ENCODE measurements at places on chromosomes 11 and 22.
A peak's percentile ranks its signal among the peaks of the same experiment; 100 is the strongest.

DNA sequence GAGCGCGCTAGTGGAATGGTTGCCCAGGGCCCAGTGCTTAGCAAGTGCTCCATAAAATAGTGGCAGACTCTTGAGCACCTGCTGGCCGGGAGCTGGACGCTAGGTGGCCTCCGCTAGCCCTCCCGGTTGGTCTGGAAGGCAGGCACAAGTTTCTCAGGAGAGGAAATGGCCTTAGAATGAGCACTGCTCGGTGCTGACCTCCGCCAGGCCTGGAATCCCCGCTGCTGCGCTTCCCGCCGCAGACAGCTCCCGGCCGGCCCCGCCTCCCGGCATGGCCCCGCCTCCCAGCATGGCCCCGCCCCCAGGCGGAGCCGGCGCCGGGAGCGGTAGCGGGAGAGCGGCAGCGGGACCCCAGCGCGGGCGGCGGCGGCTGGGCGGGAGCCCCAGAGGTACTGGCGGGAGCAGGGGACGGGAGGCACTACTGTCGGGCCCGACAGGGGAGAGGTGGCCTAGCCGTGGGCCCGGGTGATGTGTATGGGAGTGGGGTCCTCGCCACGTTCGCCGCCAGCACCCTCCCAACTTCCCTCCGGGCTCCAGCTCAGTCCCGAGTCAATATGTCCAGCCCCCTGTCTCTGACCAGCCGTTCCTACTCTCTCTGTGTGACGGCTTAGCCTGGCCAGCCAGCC is at the start of gene SIPA1:
TSS of gene SIPA1 (plus strand) at position 308 of the 626 bp plus-strand sequence. CDS start 2,821 bp downstream, outside the sequence.
- peak; percentile 59 for DNase-seq

DNA sequence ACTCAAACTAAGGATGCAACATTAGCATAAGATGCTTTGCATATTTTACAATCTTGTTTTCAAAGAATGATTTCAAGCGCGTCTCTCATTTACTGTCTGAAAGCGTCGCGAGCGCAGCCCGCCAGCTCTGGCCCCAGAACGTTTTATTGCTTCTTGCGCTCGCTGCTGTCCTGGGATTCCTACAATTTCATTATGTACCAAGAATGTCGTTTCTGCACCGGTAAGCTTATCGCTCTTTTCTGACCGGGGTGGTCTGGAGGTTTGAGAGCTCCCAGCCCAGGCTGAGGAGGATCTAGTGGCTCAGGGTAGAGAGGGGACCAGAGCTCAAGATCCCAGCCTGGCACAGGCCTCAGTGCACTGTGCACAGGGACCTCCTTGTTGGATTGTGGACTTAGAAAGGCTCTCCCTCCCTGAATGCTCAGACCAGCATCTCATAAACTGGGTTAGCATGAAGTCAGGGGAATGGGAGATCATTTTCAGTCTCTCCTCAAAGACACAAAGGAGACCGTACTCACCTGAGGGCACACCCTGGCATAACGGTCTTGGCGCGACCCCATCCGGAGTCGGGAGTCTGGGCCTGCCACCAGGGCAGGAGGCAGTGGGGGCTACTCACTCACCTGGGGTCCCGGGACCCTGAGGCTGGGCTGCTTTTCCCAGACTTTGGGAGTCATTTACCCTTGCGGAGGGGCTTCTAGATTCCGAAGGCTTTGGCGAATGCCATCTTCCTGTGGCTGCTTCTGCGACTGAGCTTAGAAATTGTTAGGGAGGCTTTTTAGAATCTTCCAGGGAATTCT is 817.4 kb downstream of the BRD1 start:
- DNase-seq = no peak

DNA sequence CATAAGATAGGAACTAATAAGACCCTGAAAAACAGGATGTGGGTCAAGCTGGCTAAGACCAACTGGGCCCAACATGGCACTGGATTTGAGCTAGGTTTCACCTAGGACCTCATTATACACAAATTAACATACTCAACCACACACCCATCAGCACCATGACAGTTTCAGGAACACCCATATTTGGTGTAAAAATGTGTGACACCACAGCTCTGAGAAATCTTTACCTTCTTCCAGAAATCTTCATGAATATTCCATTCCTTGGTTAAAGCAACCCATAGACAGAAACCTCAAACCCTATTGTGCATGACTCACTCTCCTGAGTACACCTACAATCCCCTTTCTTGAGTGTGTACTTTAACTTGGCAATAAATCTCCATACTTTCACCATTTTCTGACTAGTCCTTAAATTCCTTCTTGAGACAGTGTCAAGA is 378.8 kb downstream of the DYNC2H1 start:
- DNase-seq = no peak

- DNase-seq = peak; percentile 27
These were observed 12.6 kb upstream of the NECTIN1 start for GRCh38 chr11:119741369-119742262.

DNA sequence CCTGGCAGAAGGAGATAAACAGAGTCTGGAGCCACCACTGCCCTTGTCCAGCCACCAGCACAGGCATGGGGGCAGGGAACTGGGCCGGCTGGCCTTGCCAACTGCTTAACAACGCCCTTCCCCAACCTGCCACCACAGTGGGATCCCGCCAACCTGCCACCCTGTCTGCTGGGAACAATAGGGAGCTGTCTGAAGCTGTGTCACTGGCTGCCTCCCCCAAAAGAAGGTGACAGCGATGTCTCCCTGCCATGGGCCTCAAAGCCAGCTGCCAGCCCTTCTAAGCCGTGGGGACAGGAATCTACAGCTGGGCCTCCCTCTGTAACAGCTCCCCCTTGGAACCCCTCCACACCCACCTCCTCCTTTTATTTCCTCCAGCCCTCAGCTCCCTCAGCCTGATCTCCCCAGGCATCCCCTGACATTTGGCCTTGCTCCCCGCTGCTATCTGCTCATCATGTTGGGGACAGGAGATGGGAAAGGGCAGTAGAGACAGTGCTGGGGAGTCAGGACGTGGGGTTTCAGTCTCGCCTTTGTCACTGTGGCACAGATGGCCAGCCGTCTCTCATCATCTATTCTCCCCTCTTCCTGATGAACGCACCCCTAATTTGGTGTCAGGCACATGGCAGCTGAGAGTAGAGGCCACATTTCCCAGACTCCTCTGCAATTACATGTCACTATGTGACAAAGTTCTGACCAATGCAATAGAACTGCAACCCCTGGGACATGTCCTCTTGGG is 51.3 kb upstream of the PRDM11 start:
- no peak for DNase-seq

GRCh38 chr11:47137476-47137875 is 39.2 kb downstream of the ARFGAP2 start:
- DNase-seq = no peak

DNA sequence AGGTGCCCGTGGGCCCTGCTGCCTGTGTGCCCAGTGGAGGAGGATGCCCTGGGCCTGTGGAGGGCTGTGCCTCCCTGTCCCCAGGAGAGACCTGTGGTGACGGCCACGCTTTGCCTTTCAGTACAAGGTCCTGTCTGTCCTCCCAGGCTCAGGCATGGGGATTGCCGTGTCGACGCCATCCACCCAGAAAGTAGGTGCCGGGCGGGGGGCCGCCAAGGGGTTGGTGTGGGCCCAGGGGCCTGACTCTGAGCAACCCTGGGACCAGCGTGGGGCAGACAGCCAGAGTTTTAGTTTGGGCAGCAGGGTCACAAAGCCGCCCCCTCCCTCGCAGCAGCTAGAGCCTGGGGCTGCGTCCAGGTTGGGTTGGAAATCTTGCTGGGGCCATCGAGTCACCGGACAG is 56.3 kb downstream of the GRAMD4 start:
- DNase-seq = no peak

GRCh38 chr11:72140661-72141060 is 5.1 kb downstream of the FOLR3 start:
- DNase-seq = no peak

DNA sequence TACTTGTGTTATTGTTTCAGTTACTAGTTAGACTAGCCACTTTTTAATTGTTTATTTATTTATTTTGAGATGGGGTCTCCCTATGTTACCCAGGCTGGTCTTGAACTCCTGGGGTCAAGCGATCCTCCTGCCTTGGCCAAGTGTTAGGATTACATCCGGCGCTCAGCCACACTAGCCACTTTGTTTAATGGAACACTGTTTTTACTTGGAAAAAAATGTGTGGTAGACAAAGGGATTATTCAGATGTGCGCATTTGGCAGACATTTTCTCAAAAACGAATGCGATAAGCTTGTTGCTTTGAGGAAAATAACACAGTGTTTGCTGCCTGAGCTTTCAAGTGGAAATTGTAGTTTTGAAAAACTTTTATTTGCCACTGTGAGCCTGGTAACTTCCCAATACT is 51.0 kb downstream of the CTNND1 start:
- DNase-seq = peak; percentile 52

DNA sequence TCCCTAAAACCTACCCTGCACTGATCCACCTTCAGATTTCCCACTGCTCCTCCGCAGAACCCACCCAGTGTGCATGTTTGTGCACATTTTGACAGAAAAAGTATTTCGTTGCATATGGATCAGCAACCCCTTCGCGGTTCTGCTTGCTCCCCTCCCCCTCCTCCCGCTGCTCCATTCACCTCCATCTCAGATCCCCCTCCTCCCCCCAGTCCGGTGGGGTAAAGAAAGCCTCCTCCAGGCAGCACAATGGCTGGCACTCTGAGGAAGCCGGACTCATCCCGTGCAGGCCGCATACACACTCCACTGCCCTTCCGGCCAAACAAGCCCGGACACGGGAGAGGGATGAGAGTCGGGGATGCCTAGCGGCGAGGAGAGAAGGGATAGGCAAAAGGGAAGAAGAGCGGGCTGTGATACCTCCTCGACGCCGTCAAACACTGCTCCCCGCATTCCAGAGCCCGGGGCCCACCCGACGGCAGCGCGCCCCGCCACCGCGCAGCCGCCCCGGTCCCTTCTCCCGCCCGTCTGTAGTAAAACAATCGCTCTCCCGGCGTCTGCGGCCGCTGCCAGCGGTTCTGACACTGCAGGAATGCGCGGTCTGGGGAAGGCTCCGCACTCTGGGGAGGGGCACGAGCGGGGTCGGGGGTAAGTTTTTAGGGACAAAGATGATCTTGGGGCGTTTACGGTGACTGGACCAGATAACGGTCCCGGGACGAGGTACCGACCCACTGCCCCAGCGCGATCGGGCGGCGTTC is 915 bp downstream of the FEZ1 start:
- DNase-seq = peak; percentile 48

DNA sequence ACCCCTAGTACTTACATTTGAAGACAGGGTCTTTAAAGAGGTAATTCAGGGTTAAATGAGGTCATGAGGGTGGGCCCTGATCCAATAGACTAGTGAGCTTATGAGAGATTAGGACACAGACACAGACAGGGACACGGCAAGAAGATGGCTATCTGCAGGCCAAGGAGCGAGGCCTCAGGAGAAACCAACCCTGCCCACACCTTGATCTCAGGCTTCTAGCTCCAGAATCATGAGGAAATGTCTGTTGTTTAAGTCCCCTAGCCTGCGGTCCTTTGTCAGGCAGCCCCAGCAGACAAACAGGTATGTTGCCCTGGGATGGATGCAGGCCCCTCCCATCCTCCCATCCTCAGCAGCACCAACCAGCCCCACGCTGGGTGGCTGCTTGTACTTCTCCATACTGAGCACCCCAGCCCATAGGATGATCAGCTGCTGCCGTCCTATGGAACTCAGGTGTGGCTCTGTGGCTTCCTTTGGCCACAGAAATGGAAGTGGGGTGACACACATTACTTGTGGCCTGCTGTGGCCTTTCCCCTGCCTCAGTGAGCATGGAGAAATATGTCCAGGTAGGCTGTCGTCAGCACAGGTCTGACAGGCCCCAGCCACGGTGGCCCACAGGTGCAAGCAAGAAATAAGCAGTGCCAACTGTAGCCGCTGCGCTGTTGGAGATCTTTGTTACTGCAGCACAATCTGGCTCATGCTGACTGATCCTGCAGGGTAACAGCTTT is 7.9 kb downstream of the GNB1L start:
- DNase-seq = no peak

- DNase-seq = no peak
These were observed 2.2 kb downstream of the INPP5J start for GRCh38 chr22:31124811-31125465.

DNA sequence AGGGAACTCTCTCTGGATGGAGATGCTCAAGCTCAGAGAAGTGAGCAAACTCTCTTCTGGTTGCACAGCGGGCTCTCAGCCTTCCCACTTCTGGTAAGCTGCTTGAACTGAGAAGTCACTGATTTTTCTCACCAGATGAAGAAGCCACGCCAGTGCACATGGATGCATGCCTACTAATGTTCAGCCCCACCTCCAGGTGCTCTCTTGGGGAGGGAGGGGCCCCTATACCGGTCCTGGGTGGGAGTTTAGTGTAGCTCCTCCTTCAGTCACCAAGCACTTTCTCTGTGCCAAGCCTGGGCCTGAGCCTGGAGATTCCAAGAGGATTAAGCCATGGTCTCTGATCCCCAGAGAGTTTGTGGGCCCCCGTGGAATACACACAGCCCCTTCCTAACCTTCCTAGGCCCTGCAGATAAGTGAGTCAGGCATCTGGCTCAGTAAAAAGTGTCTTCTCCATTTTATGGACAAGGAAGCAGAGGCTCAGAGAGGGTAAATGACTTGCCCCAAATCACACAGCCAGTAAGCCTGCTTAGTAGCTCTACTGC is 142.2 kb downstream of the ST3GAL4 start:
- DNase-seq = no peak

- DNase-seq = no peak
These were observed 24.2 kb downstream of the MFNG start for GRCh38 chr22:37461961-37462360.

DNA sequence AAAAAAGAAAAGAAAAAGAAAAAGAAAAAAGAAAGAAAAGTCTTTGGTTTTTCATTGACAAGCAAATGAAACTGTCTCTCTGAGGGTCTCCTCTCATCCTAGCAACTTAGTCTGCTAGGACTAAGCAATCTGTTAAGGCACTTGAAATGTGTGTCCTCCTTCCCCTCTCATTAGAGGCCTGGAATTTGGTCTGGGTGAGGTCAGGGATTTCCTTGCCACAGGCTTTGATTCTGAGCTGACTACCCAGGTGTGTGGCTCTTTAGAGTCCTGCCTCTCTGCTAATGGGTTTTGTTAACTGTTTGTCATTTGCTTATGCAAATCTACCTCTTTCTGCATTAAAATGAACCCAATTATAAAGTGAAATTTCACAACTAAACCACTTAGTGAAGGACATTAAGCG is 18.3 kb upstream of the PKNOX2 start:
- no peak for DNase-seq

- no peak for DNase-seq
These were observed 650 bp upstream of the CHID1 start for GRCh38 chr11:911031-911889.

- no peak for DNase-seq
These were observed 3.8 kb downstream of the COA4 start for GRCh38 chr11:73872749-73873357.

GRCh38 chr11:75375626-75376025 is 23.7 kb upstream of the RPS3 start:
- no peak for DNase-seq

- no peak for DNase-seq
These were observed 89.6 kb upstream of the ARHGAP32 start for GRCh38 chr11:129281471-129282415.

DNA sequence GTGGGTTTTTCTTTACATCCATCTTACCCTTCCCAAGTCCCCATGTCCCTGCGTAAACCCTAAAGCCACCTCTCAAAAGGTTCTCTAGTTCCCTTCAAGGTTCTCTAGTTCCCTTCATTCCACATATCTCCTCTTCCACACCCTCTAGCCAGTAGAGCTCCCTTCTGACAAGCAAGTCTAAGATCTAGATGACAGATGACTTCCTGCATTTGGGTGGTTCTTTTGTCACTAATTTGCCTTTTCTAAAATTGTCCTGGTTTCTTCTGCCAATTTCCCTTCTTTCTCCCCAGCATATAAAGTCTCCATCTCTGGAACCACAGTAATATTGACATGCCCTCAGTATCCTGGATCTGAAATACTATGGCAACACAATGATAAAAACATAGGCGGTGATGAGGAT is 7.8 kb downstream of the CD3E start:
- no peak for DNase-seq
